Endothelial cell (in vitro differentiated cells): ENCODE measurements at places on chromosomes 5 and 9. TPM values are rescaled to one million over a fixed set of nuclear protein-coding genes. Genes with fewer than 3 reads are reported as not detected.

GRCh38 chr5:135930029-135930948 lies 24.5 kb downstream of the LECT2 start:
- H3K27ac ChIP-seq: no peak overlapping the region
- peaks cover 6% of the 10 kb centered on the region for H3K27me3 ChIP-seq
- no peaks in the 10 kb centered on the region for H3K36me3 ChIP-seq
- H3K4me1 ChIP-seq: no peaks in the 10 kb centered on the region

DNA sequence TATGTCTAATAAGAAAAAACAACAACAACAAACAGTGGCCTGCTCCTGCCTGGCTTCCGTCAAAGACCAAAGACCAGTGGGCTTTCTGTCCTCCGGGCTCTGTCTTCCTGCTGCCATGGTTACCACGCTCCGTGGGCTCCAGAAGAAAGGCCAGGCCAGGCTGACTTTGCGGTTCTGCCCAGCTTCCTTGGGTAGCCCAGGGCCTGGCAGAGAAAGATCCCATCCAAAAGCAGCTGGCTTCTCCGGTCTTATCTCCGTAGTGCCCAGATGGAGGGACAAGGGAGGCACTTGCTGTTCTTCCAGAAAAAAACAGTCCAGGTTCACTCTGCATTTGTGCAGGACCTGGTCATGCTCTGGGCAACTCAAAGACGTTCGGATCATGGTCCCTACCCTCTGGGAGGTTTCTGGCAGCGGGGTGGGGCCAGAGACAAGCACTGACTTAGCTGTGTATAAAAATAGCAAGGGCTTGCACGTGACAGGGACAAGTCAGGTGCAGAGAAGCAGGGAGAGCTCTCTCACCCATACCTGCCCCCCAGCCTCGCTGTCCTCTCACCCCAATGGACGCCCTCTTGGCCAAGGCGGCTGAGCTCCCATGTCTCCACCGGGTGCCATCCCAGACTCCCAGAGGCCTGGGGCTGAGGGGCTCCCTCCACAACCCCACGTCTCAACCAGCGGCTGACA lies 212.2 kb downstream of the C9orf50 start:
- peak overlapping the region; percentile 38 for H3K27ac ChIP-seq
- DNase-seq: no peak
- H3K4me1 ChIP-seq: peaks cover 4% of the 10 kb centered on the region
- peaks cover 10% of the 10 kb centered on the region for H3K36me3 ChIP-seq

GRCh38 chr5:150561571-150562275 lies 53.8 kb downstream of the NDST1 start:
- H3K4me1 ChIP-seq: peaks cover 4% of the 10 kb centered on the region
- no peaks in the 10 kb centered on the region for H3K27me3 ChIP-seq
- no peak for DNase-seq

WHRN gene
- total RNA-seq: 4.1 TPM

DNA sequence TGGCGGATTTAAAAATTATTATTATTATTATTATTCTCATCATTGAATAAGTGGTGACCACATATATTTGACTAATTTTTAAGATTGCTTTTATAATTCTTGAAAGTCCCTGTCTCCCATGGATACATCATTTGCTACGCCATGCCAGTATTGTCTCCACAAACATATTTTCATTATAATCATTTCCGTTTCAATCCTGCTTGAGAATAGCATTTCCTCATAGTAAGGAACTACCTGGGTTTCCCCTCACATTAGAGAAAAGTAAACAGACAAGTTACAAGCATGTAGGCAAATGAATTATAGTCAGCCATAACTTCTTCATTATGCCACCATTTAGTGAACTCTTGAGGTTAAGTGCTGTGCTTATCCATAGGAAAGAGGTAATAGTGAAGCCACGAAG lies 276.6 kb downstream of the NFIB start:
- no peaks in the 10 kb centered on the region for H3K36me3 ChIP-seq
- no peak overlapping the region for H3K27ac ChIP-seq
- no peak for DNase-seq
- H3K4me3 ChIP-seq: no peak overlapping the region

GRCh38 chr9:99073985-99074901 lies 30.7 kb upstream of the TGFBR1 start:
- peaks cover 72% of the 10 kb centered on the region for H3K4me1 ChIP-seq
- no peak for DNase-seq
- H3K36me3 ChIP-seq: peaks cover 12% of the 10 kb centered on the region
- H3K27me3 ChIP-seq: peaks cover 2% of the 10 kb centered on the region

BARHL1 gene
- total RNA-seq: 2.4 TPM

GRCh38 chr5:76046741-76047140 lies 36.4 kb upstream of the SV2C start:
- H3K27ac ChIP-seq: no peak overlapping the region
- H3K27me3 ChIP-seq: peaks cover 3% of the 10 kb centered on the region
- H3K4me3 ChIP-seq: no peak overlapping the region
- no peaks in the 10 kb centered on the region for H3K4me1 ChIP-seq

DNA sequence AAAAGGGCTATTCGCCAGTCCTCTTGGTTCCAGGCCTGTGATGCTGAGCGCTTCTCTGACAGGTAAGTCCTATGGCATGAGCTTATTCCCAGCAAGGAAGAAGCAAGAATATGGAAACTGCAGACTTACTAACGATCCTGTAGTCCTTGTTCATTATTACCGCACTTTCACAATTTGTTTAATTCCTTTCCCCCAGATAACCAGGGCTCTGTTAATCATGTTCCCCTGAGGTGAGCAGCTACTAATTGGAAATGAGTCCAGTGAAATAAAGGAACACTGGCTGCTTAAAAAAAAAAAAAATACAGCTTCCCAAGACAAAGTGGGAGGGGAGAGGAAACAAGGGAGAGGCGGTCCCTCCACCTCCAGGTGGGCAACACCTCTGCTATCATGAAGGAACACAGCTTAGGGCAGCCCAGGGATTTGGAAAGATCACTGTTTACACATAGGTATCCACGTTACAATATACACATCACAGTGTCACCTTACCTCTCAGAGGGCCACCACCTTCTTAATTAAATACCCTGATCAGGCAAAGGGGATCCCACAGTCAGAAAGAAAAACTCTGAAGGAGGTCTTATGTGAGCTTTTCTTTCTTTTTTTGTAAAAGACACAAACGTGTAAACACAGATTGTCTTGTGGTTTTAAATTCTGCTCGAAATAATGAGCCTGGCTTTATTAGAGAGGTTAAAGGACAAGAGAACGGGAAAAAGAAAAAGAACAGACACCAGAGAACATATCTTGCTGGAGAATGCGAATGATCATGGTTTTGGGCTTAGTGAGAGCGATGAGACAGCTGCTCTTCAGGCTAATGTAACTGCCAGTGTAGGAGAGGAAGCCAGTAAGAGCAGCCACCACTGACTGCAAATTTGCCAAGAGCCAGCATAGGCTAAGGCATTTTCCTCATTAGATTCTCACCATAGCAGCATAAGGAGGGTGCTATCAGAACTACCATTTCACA lies 258.6 kb downstream of the CRB2 start:
- no peaks in the 10 kb centered on the region for H3K36me3 ChIP-seq
- no peak for DNase-seq
- no peak overlapping the region for H3K27ac ChIP-seq
- H3K27me3 ChIP-seq: no peaks in the 10 kb centered on the region

DNA sequence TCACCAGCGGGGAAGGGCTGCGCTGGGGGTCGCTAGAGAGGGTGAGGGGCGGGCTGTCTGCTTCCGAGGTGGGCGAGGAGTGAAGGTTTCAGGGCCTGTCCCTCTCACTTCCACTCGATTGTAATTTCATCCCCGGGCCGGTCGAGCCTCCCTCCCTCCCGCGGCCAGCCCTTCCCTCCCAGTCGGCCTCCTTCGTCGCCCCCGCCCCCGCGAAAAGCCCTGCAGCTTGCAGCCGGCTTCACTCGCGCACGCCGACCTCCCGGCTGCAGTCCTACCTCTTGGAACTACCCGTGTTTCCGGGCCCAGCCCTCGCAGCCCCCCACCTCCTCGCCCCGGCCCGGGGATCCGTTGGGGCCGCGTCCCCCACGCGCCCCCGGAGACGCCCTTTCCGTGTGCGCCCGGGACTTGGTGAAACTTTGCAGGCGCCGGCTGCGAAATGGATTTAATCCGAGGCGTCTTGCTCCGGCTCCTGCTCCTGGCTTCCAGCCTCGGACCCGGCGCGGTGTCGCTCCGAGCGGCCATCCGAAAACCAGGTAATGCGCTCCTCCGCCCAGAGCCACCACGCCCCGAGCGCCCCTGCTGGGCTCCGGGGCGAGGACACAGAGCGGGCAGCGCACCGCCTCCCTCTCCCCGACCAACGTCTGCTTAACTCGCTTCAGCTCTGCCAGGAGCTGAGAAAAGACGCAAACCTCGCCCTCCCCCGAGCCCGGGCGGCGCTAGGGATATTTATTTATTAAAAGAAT lies at the start of gene EGFLAM:
TSS of gene EGFLAM (plus strand) at position 241 of the 743 bp plus-strand sequence. CDS start at position 437, 196 bp downstream.
- H3K4me3 ChIP-seq: peak within 1 kb of the TSS; percentile 88
- peaks cover 8% of the 10 kb centered on the region for H3K27me3 ChIP-seq
- no peaks in the 10 kb centered on the region for H3K36me3 ChIP-seq
- peak within 1 kb of the TSS; percentile 30 for H3K27ac ChIP-seq
- H3K4me1 ChIP-seq: peaks cover 11% of the 10 kb centered on the region

DNA sequence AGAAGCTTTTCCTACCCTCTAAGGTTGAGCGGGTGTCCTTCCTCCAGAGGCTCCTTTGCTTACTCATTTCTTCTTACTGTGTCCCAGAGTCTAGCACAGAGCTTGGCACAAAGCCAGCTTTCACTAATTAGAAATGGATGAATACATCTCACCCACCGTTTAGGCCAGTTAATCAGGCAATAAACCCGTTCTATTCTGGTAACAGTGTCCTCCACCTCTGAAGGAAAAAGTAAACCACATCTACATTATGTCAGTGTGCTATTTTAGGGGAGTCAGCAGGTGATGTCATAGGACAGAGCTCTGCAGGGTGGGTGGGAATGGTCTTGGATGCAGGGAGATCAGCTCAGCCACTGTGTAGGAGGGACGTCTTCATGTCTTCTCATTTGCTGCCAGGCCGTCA lies 109.2 kb downstream of the OSTF1 start:
- DNase-seq: no peak
- peaks cover 5% of the 10 kb centered on the region for H3K27me3 ChIP-seq
- peak overlapping the region; percentile 24 for H3K4me3 ChIP-seq
- H3K4me1 ChIP-seq: peaks cover 16% of the 10 kb centered on the region
- H3K27ac ChIP-seq: no peak overlapping the region
- no peaks in the 10 kb centered on the region for H3K36me3 ChIP-seq

DNA sequence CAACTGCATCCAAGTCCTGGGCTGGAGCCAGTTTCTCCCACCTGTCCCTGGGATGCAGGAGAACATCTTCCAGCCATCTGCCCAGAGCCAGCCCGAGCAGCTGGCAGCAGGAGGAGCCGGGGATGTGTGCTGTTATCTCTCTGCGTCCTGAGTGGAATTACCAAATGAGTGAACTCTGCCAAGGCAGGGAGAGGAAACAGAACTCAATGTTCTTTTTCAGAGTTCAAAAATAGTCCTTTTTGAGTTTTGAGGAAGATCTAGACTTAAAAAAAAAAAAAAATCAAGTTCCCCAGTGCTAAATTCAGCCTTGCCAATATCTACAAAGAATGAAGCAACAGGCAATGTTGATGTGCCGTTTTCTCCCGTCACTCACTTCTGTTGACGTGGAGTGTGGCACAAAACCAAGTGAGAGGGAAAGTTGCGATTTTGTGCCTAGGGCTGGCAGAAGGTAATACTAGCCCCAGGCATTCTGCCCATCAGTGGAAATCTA lies 56.2 kb downstream of the TMOD1 start:
- peaks cover 4% of the 10 kb centered on the region for H3K36me3 ChIP-seq
- H3K27me3 ChIP-seq: peaks cover 8% of the 10 kb centered on the region
- H3K4me1 ChIP-seq: peaks cover 14% of the 10 kb centered on the region
- H3K27ac ChIP-seq: no peak overlapping the region
- DNase-seq: no peak

DND1 gene
- total RNA-seq: 1.8 TPM

DNA sequence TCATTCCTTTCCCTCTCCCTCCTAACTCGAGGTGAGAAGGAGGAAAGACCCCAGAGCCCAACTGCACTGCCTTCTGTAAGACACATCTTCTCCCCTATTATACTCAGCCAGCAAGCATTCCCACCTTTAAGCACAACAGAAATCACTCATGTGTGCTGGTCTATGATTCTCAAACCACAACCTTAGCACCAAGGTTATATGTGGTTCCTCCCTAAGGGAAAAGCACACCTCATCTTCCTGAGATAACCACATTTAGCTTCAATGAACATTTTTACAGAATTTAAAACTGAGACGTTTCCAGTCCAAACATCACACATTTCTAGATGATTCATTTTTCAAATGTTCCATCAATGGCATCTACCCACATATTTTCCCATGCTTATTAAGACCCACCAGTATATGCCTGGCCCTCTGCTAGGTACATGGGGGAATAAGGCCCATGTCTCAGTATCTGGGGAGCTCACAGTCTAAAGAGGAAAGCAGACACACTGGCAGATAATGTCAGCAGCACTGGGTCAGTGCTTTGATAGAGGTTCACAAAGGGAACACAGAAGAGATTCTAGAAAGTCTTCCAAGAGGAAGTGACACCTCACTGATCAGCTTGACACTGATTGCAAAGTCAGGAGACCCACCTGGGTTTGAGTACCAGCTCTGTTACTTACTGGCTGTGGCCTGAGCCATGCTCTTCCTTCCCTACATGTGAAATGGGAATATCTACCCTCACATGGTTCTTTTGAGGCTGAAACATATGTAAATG lies 245.4 kb downstream of the DENND1A start:
- H3K4me1 ChIP-seq: no peaks in the 10 kb centered on the region
- H3K36me3 ChIP-seq: peaks cover 6% of the 10 kb centered on the region
- H3K27ac ChIP-seq: no peak overlapping the region
- no peak overlapping the region for H3K4me3 ChIP-seq
- peaks cover 3% of the 10 kb centered on the region for H3K27me3 ChIP-seq
- no peak for DNase-seq

GRCh38 chr5:158487664-158488063 lies 612.1 kb downstream of the EBF1 start:
- H3K4me1 ChIP-seq: peaks cover 4% of the 10 kb centered on the region
- H3K27me3 ChIP-seq: peaks cover 3% of the 10 kb centered on the region
- no peak overlapping the region for H3K4me3 ChIP-seq
- no peaks in the 10 kb centered on the region for H3K36me3 ChIP-seq
- DNase-seq: no peak

GRCh38 chr5:62498961-62499360 lies 79.7 kb upstream of the LRRC70 start:
- H3K4me3 ChIP-seq: no peak overlapping the region
- H3K4me1 ChIP-seq: peaks cover 15% of the 10 kb centered on the region
- no peak overlapping the region for H3K27ac ChIP-seq
- DNase-seq: no peak
- no peaks in the 10 kb centered on the region for H3K27me3 ChIP-seq

LCN10 gene
- total RNA-seq: not detected

- no peak overlapping the region for H3K27ac ChIP-seq
- H3K36me3 ChIP-seq: no peaks in the 10 kb centered on the region
- peaks cover 9% of the 10 kb centered on the region for H3K4me1 ChIP-seq
- peaks cover 1% of the 10 kb centered on the region for H3K27me3 ChIP-seq
- no peak for DNase-seq
- H3K4me3 ChIP-seq: no peak overlapping the region
Observed at GRCh38 chr5:178106556-178107239, 6.6 kb upstream of the N4BP3 start.

TMEM167A gene
- total RNA-seq: 106 TPM

GRCh38 chr9:88807426-88807825 lies 183.8 kb upstream of the S1PR3 start:
- H3K4me1 ChIP-seq: peaks cover 19% of the 10 kb centered on the region
- no peaks in the 10 kb centered on the region for H3K27me3 ChIP-seq
- H3K27ac ChIP-seq: no peak overlapping the region
- no peak for DNase-seq
- H3K36me3 ChIP-seq: no peaks in the 10 kb centered on the region

ZBED3 gene
- total RNA-seq: 13.0 TPM

SH2D3C gene
- 137 TPM for total RNA-seq
